ENCODE measurements at places on chromosomes 4 and X.

DNA sequence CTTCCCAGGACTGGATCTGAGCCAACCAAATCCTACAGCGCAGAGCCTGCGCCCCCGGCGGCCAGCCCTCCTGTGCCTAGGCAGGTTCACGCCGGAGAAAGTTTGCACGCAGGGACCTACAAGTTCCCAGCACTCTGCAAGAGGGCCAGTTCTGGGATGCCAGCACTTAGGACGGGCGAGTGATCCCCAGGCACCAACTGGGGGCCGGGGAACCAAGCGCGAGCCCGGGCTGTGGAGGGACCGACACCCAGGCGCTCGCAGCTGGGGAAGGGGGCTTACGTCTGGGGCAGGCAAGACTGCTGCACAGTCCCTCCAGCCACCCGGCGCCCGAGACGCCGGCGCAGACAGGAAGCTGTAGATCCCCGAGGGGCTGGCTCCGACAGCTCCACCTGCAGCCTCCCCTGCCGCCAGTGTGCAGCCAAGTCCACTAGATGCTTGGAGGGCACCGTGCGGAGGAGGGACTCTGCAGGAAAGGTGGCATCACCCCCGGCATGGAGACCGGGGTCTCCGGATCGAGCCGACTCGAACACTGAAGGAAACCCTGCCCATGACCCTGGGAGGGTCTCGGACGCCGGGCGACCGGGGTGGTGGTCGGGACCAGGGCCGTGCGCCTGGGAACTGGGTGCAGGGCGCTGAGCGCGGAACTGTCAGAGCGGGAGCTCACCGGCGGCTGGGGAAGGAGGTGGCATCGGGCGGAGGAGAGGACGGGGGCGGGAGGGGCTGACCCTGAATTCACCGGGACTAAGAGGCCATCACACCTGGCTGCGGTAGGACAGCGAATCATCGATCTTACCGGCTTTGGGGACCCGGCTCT lies 566 bp downstream of the CORIN start:
- DNase-seq: peak; percentile 20

GRCh38 chr4:47926667-47927258 lies 12.4 kb upstream of the NFXL1 start:
- peak; percentile 49 for DNase-seq

- DNase-seq: peak; percentile 61
Observed at GRCh38 chr4:147984065-147984777, 252.3 kb downstream of the ARHGAP10 start.

DNA sequence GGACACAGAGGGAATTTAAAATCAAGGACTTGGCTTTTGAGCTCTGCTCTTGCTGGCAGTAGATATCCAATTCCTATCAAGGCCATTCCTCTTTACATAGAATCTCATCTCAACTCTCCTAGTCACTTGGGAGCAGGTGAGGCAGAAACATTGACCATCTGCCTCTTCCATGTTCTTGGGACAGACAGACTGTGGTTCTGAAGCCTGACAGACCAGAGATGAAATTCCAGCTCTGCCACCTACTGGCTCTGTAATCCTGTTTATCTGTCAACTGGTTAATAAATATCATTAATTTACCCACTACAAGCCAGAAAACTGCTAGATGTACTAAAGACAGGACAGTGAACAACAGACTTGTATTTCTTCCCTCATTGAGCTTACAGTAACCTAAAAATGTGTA lies 300.8 kb downstream of the ADGRL3 start:
- DNase-seq: no peak

All from fibroblast of skin of right biceps (primary cell).